Melanocyte of skin (primary cell): ENCODE measurements at places on chromosomes 3 and 15. TPM values are rescaled to one million over a fixed set of nuclear protein-coding genes. Genes with fewer than 3 reads are reported as not detected.

Gene GABRR3
- total RNA-seq = not detected in 2 replicates

Gene DOCK3
- total RNA-seq = under 0.01 TPM in 1 of 2 replicates, not detected in the other

Gene MYO1E
- total RNA-seq = 184 and 197 TPM in 2 replicates

Gene TRPM1
- 171 and 326 TPM in 2 replicates for total RNA-seq

Gene ST6GAL1
- total RNA-seq = 26.2 and 30.3 TPM in 2 replicates

Gene MYO5C
- 0.33 and 1.1 TPM in 2 replicates for total RNA-seq

Gene HACL1
- 69.6 and 163 TPM in 2 replicates for total RNA-seq

Gene HSPBAP1
- total RNA-seq = 9.3 and 14.7 TPM in 2 replicates

Gene NANOGP8
- not detected in 2 replicates for total RNA-seq

Gene SLC9A9
- 2.3 and 5.6 TPM in 2 replicates for total RNA-seq

Gene TIMP4
- total RNA-seq = 0.33 and 1.1 TPM in 2 replicates

Gene SLC9C1
- total RNA-seq = 0.34 and 0.73 TPM in 2 replicates
